HAP-1 (cell line): ENCODE measurements at places on chromosomes 3 and 15.

GRCh38 chr15:61702224-61703020, 357.8 kb downstream of the VPS13C start:
- no peak for DNase-seq

DNA sequence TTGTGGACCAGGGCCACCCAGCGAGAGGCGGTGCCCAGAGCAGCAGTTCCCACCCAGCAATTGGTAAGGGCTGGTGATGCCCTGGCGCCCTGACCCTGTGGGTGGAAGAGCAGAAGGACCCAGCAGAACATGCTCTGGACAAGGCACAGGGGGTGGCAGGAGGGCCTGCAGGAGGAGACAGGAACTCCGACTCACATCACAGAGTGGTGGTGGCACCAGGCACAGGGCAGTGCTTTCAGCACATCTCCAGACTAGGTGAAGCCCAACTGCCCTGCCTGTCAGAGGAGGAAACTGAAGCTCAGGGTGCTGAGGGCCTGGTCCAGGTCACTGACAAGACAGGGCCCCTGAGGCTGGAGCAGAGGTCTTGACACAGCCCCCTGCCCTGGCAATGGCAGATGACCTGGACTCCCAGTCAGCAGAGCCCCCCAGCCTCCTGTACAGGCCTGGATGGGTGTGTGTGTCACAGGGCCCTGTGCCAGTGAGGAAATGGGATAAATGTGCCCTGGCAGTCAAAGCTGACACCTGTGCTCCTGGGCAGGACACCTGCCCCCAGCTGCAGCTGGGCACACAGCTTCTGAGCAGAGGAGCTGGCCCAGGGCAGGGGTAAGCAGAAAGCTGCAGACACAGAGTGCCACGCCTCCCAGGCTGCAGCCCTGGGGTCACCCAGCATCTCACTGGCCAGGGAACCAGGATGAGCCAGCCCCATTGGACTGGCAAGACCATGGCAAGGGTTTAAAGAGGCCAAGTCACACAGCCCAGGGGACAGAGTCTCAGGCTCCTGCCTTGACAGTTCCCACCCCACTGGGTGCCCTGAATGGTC, 11.4 kb downstream of the KLF15 start:
- DNase-seq, result peak; percentile 5

DNA sequence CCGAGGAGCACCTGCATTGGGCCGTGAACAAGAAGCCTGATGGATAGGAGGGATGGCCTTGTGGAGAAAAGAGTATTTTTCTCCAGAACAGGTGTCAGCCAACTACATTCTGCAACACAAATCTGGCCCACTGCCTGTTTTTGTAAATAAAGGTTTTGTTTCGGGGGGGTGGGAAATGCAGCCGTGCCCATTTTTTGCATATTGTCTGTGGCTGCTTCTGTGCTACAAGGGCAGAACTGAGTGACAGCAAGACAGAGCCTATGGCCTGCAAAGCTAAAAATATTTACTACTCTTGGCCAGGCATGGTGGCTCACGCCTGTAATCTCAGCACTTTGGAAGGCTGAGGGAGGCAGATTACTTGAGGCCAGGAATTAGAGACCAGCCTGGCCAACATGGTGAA, 95.9 kb upstream of the AKAP13 start:
- DNase-seq, result no peak

DNA sequence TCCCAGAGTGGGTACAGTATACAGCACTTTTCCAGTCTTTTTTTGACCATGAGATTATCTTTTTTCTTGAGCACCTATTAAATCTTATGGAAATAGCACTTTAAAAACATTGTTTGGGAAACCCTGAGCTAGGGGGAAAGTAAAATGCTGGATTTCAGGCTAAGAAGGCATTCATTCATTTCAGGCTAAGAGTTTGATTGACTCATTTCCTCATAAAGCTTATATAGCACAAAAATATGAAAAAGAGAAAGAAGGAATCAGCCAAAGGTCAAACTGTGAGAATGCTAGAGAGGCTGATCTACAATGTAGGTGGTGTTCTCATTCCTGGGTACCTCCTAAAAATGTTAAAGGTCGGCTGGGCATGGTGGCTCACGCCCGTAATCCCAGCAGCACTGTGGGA, 10.5 kb downstream of the TTC23 start:
- no peak for DNase-seq

DNA sequence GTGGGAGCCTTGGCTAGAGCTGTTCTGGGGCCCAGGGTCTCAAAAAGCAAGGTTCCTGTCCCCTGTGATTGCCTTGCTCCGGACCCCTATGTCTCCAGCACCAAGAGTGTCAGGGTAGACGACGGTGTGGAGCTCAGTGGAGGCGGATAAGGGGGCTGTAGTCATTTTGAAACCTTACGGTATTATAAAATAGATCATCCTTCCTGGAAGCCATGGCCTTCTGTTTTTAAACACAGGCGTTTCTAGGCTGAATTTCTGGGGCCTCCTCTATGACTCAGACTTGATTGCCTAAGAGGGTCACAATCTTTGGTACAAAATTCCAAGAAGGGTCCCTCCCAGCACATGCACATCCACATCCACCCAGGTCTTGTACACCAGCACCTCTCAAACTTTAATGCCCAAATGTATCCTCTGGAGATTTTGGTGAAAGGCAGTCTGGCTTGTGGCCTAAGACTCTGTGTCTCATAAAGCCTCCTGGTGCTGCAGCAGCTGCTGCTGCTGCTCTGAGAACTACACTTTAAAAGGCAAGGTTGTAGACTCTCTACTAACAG, 70.5 kb upstream of the XCR1 start:
- DNase-seq, result no peak

DNA sequence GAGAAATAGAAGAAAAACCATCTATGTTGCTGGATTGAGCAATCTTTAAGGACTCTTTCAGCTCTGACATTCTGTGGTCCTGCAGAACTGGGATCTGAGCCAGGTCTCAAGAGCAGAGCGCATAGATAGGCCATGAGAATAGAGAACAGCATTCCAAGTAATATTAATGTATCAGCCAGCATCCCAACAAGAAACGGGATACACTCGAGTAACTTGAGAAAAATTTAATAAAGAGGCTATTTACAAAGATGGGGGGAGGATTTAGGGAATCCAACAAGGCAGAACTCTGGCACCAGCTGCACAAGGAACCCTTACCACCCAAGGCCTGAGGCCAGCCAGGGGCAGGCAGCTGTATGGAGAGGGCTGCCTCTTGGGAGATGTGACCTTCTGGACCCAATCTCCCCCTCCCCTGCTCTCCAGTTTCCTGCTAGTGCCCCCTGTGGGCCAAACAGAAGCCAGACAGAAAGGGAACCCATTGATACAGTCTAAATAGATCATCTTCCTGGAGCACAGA, 8.2 kb downstream of the TMOD2 start:
- DNase-seq, result no peak

DNA sequence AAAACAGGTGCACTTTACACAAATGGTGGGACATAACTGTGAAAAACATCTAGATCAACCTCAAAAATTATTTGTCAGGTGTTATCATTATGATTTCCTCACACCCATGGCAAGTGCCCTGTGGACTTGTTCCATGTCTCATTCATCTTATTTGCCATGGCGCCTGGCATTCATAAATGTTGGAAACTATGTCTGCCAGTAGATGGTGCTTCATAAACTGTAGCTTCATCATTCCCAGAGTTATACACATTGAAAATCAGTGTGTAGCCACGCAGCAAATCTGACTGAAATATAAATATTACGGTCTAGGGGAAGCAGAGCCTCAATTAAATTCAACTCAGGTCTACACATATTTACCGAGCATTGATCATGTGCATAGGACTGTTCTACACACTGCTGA, 90.7 kb downstream of the IMPG2 start:
- no peak for DNase-seq

DNA sequence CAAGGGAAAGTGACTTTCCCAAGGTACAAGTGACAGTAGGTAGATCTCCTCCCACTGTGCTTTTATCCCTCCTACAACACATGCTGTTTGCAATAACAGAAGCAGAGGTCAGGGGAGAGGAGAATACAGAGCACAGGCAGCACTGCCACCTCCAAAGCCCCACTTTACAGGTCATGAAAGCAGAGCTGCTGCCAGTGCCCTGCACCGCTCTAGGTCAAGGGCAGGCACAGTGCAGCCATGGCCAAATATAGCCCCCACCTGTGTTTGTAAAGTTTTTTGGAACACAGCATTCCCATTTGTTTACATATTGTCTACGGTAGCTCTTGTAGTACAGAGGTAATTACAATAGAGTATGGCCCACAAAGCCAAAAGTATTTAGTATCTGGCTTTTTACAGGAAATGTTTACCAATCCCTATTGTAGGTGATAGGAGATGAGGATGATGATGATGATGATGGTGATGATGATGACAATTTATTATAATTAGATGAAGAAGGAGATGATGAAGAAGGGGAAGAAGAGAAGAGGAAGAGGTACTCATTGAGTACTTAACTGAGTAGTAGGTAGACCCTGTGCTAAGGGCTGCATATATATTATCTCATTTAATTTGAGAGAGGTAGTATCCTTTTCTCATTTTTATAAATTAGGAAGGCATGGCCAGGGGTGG, 20.4 kb downstream of the HDC start:
- DNase-seq, result no peak

DNA sequence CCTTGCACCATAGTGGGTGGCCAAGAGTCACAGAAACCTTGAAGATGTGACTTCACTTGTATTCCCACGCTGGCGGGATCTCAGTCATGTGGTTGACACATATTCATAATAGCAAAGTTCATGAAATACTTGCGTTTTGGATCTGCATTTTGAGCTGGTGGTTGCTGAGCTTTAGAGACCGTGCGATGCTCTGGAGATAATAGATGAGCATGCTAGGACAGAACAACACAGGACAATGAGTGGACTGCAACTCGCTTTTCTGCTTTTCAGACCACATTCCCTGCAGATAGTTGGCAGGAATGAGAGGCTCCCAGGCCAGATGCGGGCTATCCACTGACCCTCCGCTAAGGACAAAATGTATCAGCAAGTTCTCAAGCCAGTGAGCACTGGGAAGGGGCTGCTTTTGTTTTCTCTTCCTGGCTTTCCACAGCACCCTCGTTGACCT, 13.8 kb upstream of the STARD5 start:
- no peak for DNase-seq

DNA sequence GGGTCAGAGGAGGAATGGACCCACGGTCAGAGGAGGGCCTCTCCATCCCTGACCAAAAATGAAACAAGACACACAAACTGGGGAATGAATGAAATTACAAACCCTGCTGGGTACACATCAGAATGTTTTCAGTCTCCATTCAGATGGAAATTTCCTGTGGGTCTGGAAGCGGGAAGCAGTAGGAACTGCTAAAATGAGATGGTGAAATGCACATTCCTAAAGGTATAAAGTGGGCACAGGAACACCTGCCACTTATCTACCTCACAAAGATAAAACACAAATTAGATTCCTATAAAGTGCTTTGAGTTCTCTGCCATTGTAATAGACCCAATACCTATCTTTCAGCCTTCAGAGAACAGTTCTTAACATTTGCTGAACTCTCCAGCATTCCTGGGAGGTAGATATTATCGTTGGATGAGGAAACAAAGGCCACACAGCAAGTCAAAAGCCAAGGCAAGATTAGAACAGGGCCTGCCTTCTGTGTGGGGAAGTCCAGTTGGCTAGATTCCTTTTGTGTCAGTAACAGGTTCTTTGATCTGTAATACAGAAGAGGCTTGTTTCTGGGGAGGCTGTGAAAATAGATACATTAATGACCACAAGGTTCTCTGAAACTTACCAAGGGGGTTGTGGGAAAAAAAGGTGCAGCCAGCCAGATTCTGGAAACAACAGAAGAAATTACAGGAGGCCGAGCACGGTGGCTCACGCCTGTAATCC, 98.4 kb downstream of the IGF2BP2 start:
- no peak for DNase-seq

GRCh38 chr3:123397050-123397590, 51.8 kb downstream of the ADCY5 start:
- no peak for DNase-seq
